ENCODE measurements at places on chromosomes 5 and 9.

- DNase-seq = no peak
Observed at GRCh38 chr5:8756498-8757084, 789.3 kb downstream of the SEMA5A start.

DNA sequence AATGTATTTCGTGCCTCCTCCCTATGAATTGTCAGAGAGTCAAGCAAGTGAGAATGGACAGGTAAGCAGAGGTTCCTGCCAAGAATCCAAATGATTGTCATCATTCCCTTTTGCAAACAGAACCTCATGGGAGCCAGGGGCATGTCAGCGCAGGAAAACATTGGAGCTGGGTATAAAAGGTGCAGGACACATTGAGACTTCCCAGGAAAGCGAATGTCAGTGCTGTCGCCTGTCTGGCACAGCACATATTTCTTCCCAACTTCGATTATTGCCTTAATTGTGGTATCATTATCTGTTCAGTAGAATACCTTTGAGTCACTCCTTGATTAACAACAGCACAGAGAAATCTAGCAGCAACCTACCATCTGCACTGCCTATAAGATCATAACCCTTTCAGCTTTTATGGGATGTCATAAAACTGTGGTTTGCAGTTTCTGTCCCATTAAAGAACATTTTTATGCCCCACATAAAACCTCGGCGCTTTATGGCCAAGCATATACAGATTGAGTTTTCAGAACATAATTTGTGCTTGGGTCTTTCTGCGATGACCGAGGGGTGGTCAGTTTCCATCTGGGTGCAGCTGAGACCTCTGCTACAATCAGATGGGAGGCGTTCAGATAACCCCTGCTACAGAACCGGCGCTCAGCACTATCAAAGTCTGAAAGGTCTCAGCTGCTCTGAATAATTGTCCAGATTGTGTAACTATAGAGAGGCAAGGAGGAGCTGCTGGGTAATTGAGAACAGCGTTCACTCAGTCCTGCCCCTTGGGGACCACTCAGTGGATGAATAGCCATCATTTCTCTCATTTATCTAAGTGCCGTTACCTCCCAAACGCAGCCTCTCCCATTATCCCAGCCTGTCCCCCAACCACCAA lies 30.9 kb upstream of the WWC1 start:
- no peak for DNase-seq

GRCh38 chr5:34587355-34588241 lies 68.5 kb upstream of the RAI14 start:
- DNase-seq = no peak

DNA sequence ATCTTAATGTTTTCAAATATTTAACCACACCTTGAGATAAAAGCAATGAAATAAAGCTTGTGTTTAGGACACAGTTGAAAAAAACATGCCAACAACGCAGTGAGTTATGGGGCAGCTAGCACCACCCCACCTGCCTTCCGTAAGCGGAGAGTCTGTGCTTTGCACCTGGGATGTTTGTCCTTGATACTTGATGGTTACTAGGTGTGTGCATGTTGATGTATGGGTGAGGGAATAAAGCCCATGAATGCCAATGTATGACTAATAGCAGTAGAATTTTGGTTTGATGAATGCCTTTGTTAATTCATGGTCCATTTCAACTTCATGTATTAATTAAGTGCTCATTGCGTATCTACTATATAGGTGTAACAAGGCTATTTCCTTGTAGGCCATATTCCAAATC lies 74.0 kb downstream of the PCSK5 start:
- no peak for DNase-seq

DNA sequence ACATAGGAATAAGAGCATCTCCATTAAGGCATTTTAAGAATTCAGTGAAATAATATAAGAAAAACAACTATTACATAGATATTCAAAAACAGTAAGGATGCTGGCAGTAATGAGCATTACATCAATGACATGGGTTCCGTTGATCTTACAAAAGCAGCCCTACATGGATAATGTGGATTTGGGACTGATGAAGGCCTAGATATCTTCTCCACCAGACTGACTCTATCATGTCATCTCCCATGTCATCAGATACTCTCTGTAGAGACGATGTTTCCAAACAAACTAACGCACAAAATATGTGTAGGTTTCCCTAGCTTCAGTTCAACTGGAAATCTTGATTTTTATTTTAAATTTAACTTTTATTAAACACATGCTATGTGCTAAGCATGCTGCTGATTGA lies 3.6 kb downstream of the LURAP1L start:
- no peak for DNase-seq

GRCh38 chr9:126661521-126662251 lies 48.0 kb downstream of the LMX1B start:
- DNase-seq = no peak

DNA sequence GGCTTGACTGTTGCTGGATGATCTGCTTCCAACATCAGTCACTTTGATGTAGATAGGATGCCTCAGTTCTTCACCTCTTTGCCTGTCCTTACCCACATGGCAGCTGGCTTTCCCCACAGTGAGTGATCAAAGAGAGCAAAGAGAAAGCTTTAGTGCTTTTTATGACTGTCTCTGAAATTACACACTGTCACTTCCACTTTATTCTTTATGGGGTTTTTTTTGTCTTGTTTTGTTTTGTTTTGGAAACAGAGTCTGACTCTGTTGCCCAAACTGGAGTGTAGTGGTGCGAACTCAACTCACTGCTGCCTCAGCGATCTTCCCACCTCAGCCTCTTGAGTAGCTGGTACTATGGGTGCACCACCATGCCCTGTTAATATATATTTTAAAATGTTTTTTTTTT lies 32.4 kb upstream of the C5orf24 start:
- DNase-seq = peak; percentile 16

DNA sequence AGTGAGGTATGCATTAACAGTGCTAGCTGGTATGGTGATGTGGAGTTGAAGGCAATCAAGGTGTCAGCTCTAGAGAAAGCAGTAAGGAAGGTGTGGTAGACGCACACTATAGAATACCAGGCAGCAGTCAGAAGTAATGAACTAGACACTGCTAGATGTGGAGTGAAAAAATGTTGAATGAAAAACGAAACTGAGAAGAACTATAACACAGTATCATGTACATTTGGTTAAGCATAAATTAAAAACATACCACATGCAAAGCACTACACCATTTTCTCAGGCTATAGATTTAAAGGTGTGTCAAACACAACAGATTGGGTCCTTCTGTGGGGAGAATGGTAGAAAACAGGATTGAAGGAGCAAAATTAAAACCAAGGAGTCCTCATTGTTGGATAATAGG lies 15.4 kb downstream of the ZNF622 start:
- no peak for DNase-seq

DNA sequence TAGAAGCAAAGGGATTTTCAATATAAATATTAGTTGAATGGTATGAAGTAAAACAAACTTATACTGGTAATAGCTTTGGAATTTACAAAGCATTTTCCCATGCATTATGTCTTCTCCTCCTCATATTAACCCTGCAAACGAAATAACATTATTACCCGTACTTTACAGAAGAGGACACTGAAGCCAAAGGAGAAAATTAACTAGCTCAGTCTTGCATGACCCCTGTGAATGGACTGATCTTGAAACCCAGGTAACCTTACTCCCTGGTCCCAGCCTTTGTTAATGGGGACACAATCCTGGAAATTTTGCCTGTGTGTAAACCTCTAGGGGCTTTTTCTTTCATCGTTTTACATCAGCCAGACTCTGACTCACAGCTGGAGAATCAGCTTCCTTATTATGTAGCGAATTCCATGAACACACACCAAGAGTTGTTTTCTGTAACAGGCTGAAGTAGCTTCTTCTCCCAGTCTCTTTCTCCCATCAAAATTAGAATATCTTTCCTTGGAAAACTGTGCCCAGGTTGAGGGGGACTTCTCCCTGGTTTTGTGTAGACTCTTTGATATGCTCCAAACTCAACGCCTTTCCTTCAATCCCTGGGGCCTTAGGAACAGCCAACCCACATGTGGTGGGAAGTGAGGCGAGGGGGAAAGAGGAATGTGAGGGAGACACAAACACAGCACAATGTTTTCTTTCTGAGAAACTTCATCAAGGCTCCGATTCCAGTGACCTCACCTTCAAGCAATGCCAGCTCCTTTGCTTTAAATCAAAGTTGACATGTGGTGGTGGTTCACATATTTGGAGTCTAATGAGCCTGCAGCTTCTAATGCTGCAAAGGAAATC lies 480.9 kb upstream of the PAPPA start:
- DNase-seq = no peak

DNA sequence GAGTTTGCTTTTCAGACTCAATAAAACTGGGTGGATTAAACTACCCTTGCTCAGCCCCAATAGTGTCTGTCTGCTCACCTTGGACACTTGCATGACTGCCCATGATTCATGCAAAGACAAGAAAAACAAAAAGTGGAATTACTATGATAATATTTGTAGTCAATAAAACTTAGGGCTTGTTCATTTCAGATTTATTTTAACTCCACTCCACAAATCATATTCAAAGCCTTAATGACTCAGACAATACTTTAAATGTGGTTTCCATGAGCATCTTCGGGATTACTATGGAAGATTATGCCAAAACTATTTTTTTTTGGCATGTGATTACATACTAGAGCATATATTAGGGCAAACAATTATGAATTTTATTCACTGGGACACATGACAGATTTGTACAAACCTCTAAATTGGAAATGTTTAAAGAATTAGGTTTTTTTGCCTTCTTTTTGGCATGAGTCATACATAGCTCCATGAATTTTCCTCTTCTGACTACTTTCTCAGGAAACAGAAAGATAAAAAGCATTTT lies 468.9 kb downstream of the ACTL7B start:
- DNase-seq = no peak

- no peak for DNase-seq
Observed at GRCh38 chr5:127697894-127698600, 5.1 kb upstream of the CCDC192 start.

- DNase-seq = no peak
Observed at GRCh38 chr5:15475367-15475766, 24.6 kb upstream of the FBXL7 start.

DNA sequence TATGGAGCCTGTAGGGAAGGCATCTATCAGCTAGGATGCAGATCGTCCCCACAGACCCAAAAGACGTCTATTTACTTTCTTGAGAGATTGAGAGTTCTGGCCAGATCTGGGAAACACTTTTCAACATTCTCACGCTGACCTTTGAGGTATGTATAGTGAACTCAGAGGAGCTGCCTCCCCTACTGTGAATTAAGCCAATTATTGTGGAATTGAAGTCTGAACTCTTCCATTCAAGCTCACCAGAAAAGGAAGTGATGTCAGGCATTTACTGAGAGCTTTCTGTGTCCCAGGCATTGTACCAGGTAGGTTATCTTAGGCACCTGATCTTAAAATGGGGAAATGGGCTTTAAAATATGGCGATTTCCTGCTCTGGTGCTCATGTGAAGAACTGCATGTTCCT lies 136.5 kb downstream of the SV2C start:
- DNase-seq = no peak

- DNase-seq = no peak
Observed at GRCh38 chr5:135467051-135467625, 15.0 kb upstream of the TIFAB start.

GRCh38 chr5:11903121-11903613 lies 1.1 kb downstream of the CTNND2 start:
- no peak for DNase-seq

- no peak for DNase-seq
Observed at GRCh38 chr5:54844905-54845566, 140.4 kb downstream of the ESM1 start.

DNA sequence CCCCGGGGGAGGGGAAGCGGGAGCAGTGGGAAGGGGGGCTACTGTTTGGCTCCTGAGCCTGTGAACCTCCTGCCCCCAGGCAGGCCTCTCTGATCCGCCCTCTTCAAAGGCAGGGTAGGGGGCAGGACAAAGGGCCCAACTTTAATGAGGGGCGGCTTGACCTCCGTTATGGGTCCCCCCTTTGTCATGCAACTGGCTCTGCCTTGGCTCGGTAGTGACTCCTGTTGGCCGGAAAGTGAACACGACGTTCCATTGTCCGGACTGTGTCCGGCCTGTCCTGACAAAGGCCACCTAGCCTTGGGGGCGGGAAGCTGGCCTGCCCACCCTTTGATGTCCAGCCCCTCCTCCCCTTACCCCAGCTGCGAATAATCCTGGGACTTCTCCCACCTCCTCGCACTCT lies 1.3 kb downstream of the CDX1 start:
- no peak for DNase-seq

DNA sequence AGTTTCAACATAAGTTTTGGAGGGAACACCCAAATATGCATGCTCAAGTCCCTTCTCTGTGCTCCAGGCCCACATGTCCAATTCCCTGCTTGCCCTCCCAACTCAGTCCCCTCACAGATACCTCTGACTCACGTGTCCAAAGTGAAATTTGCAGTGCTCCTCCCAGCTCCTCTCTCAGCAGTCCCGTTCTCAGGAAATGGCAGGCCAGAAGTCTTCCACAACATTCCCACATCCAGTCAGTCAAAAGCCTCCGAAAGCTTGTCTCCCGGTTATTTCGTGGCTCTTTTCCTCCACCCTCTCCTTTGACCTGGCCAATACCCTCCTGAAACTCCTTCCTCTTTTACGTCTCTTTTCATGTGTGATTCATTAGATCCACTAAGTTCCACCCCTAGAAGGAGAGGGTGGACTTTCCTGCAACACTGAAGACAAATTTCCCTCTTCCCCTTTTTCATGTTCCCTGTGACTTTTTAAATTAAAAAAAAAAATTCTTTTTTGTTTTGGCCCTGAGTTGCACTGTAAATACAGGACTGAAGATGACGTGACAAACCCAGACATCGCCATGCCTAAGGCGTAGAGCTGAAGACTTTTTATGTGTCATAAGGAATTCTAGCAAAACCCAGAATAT lies 12.8 kb upstream of the MGAT1 start:
- DNase-seq = no peak

DNA sequence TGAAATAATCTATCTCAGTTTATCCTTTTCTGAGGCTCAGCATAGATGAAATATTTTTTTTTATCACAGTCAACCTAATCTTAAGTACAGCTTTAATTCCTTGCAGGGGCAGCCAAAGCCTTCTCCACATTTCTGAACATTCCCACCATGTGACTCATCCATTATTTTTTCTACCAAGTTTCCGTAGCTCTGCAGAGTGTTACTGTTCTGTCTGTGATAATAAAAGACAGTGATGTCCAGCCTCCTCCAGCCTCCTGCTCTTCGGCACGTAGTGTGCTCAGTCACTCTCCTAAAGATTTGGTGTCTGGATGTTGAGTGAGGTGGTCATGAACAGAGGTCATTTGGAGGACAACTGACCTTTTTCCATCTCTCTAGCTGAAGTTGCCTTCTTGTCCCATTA lies 338.1 kb upstream of the ADAMTS16 start:
- DNase-seq = no peak

GRCh38 chr5:93612855-93613243 lies 29.8 kb downstream of the NR2F1 start:
- no peak for DNase-seq

GRCh38 chr5:9160747-9161146 lies 385.1 kb downstream of the SEMA5A start:
- DNase-seq = no peak

- no peak for DNase-seq
Observed at GRCh38 chr5:66408576-66408975, 187.6 kb upstream of the MAST4 start.

Measured in activated CD4-positive, alpha-beta T cell treated with anti-CD3 and anti-CD28 coated beads for 48 hours (primary cell).